ENCODE measurements at places on chromosomes 11 and 22. TPM values are rescaled to one million over a fixed set of nuclear protein-coding genes. Genes with fewer than 3 reads are reported as not detected.

GRCh38 chr11:102614485-102614884, 10.6 kb downstream of the MMP20 start:
- no peak overlapping the region for H3K4me3 ChIP-seq
- H3K36me3 ChIP-seq, result no peaks in the 10 kb centered on the region
- DNase-seq, result no peak
- H3K27ac ChIP-seq, result no peak overlapping the region
- no peaks in the 10 kb centered on the region for H3K27me3 ChIP-seq
- H3K4me1 ChIP-seq, result no peaks in the 10 kb centered on the region

GRCh38 chr11:83691451-83691950, 405.3 kb upstream of the CCDC90B start:
- H3K36me3 ChIP-seq, result no peaks in the 10 kb centered on the region
- DNase-seq, result no peak
- H3K27ac ChIP-seq, result no peak overlapping the region
- H3K4me1 ChIP-seq, result peaks cover 27% of the 10 kb centered on the region

DNA sequence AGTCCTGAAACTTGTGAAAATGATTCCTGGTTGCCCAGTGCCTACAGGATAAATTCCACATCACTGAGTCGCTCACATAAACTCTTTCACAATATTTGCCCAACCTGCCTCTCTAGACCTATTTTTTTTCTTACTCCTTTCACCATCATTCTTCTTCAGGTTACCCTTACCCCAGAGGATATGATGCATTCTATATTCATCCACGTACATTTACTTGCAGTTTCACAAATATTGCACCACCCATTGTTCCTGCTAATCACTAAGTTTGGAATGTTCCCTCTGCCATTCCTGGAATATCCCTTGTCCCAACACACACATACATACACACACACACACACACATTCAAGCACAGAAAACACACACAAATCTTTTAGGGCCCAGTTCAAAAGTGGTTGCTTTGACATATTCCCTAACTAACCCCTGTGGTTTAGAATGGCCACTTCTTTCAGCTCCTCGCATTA, 379.5 kb downstream of the ETS1 start:
- no peaks in the 10 kb centered on the region for H3K27me3 ChIP-seq
- H3K4me3 ChIP-seq, result no peak overlapping the region
- no peak for DNase-seq
- H3K27ac ChIP-seq, result no peak overlapping the region
- H3K36me3 ChIP-seq, result no peaks in the 10 kb centered on the region
- peaks cover 10% of the 10 kb centered on the region for H3K4me1 ChIP-seq

DNA sequence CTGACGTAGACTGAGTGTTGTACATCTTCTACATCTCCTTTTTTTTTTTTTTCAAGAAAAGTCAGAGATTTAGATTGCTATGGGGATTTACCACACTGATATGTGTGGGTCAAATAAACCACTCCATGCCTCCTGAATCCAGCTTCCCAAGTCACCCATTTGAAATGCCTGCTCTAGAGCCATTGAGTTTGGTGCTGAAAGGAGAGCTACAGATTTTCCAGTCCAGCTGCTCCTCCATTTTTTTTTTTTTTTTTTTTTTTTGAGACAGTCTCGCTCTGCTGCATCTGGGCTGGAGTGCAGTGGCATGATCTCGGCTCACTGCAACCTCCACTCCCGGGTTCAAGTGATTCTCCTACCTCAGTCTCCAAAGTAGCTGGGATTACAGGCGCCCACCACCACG, 115.2 kb upstream of the TIMP3 start:
- no peaks in the 10 kb centered on the region for H3K4me1 ChIP-seq
- H3K27ac ChIP-seq, result no peak overlapping the region
- DNase-seq, result no peak
- no peak overlapping the region for H3K4me3 ChIP-seq
- H3K36me3 ChIP-seq, result no peaks in the 10 kb centered on the region

DNA sequence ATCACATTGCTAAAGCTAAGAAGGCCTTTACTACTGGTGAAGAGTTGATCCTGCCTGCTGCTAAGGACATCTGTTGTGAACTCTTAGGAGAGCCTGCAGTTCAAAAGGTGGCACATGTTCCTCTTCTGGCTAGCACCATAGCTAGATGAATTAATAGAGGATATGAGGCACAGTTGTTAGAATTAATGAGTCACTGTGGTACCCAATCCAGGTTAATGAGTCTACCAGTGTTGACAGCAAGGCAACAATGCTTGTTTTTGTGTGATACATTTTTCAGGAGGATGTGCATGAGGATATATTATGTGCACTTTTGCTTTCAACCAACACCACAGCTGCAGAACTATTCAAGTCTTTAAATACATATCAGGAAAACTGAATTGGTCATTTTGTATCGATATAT, 12.0 kb downstream of the C11orf58 start:
- H3K4me1 ChIP-seq, result peaks cover 7% of the 10 kb centered on the region
- no peak overlapping the region for H3K27ac ChIP-seq
- H3K4me3 ChIP-seq, result no peak overlapping the region
- DNase-seq, result no peak
- H3K27me3 ChIP-seq, result no peaks in the 10 kb centered on the region

- no peak overlapping the region for H3K4me3 ChIP-seq
- H3K27me3 ChIP-seq, result no peaks in the 10 kb centered on the region
- H3K4me1 ChIP-seq, result no peaks in the 10 kb centered on the region
- H3K27ac ChIP-seq, result no peak overlapping the region
- no peak for DNase-seq
These were observed 81.3 kb upstream of the SYT9 start for GRCh38 chr11:7170431-7170830.

The CD248 gene
- total RNA-seq, result 45.2 TPM

DNA sequence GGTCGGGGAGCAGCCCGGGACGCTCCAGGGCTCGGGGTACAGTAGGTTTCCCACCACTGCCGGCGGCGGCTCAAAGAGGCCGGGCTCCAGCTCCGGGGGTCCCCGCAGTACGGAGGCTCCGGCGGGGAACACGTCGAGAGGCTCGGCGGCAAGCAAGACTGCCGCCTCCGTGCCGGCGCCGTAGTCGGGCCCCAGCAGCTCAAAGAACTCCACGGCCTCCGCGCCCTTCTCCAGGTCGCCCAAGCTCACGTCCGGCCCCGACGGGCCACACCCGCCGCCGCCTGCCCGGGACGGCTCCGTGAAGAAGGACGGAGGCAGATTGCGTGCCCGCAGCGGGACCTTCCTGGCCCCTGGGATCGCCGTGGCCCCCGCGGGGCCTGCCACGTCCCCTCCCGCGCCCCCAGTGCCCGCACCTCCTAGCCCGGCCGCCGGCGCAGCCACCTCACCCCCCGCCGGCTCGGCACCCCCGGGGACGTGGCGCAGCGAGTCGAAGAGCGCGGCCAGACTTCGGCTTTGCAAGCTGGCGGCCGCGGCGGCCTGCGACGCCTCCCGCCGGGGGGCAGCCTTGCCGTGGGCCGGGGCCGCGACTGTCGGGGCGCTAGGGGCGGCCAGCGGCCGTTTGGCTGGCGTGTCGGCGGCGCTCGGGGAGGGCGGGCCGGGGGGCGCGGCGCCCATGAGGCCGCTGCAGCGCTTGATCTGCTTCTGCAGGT, 775 bp downstream of the FAM181B start:
- peaks cover 7% of the 10 kb centered on the region for H3K4me1 ChIP-seq
- no peaks in the 10 kb centered on the region for H3K27me3 ChIP-seq
- H3K4me3 ChIP-seq, result peak overlapping the region; percentile 79
- H3K27ac ChIP-seq, result peak overlapping the region; percentile 66
- DNase-seq, result no peak
- H3K36me3 ChIP-seq, result no peaks in the 10 kb centered on the region

- H3K4me1 ChIP-seq, result peaks cover 55% of the 10 kb centered on the region
- DNase-seq, result no peak
- peak within 1 kb of the TSS; percentile 95 for H3K27ac ChIP-seq
- H3K36me3 ChIP-seq, result no peaks in the 10 kb centered on the region
- H3K27me3 ChIP-seq, result no peaks in the 10 kb centered on the region
These were observed at the start of gene TIMP3 for GRCh38 chr22:32801537-32802236. Gene TIMP3 (plus strand): TSS chr22:32801705. CDS start chr22:32802002, 297 bp downstream.

The DAGLA gene
- 1.5 TPM for total RNA-seq

- no peaks in the 10 kb centered on the region for H3K4me1 ChIP-seq
- H3K36me3 ChIP-seq, result no peaks in the 10 kb centered on the region
- no peaks in the 10 kb centered on the region for H3K27me3 ChIP-seq
- no peak for DNase-seq
- no peak overlapping the region for H3K4me3 ChIP-seq
These were observed 22.5 kb downstream of the TP53I11 start for GRCh38 chr11:44928144-44928543.

DNA sequence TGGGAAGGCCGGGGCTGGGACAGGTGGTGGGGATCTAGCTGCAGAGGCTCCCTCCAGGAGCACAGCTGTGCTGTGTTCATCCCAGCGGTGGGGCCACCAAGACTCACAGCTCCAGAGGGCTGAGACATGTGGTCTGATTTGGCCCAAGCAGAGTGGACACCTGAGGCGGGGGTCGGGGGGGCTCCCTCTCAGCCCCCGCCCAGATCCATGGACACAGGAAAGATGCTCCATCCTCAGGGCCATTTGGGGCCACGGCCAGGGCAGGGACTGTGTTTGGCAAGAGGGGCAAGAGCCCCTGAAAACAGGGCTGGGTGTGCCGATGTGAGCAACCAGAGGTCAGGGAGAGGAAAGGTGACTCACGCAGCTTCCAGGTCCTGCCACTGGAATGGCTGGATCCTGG, 219.4 kb downstream of the BRD1 start:
- H3K4me3 ChIP-seq, result no peak overlapping the region
- no peak for DNase-seq
- H3K27ac ChIP-seq, result no peak overlapping the region
- no peaks in the 10 kb centered on the region for H3K36me3 ChIP-seq
- H3K4me1 ChIP-seq, result no peaks in the 10 kb centered on the region

GRCh38 chr11:72935700-72936099, 121.5 kb downstream of the ATG16L2 start:
- H3K27me3 ChIP-seq, result no peaks in the 10 kb centered on the region
- DNase-seq, result no peak
- no peaks in the 10 kb centered on the region for H3K4me1 ChIP-seq
- no peaks in the 10 kb centered on the region for H3K36me3 ChIP-seq
- no peak overlapping the region for H3K27ac ChIP-seq

The PGR gene
- 34.4 TPM for total RNA-seq

DNA sequence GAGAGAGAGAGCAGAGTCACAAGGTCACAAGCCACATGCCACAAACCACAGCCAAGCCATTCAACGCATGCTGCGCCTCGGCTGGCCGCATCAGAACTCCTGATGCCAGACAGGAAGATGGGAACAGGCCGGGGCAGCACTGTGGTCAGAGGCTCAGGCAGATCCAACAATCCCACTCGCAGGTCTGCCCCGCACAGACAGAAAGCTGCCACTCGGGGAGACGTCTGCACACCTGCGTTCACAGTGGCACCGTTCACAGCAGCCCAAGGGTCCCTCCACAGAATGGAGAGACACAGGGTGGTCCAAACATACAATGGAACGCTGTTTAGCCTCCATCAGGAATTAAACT, 408.8 kb downstream of the CTTN start:
- H3K4me3 ChIP-seq, result no peak overlapping the region
- H3K27ac ChIP-seq, result no peak overlapping the region

DNA sequence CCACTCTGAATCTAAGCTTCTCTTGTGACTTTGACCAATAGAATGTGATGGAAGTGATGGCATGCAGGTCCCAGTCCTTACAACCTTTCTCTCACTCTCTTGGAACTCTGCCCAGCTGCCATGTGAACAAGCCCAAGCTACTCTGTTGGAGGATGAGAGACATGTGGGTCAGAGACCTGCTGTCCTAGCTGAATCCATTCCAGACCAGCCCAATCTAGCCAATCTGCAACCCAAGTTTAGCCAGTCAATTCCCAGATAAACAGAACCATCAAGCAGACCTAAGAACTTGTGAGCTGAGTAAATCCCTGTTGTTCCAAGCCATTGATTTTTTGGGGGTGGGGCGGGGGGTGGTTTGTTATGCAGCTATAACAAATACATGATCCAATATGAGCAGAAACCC, 69.2 kb upstream of the GRK3 start:
- H3K4me1 ChIP-seq, result no peaks in the 10 kb centered on the region
- no peak overlapping the region for H3K27ac ChIP-seq

DNA sequence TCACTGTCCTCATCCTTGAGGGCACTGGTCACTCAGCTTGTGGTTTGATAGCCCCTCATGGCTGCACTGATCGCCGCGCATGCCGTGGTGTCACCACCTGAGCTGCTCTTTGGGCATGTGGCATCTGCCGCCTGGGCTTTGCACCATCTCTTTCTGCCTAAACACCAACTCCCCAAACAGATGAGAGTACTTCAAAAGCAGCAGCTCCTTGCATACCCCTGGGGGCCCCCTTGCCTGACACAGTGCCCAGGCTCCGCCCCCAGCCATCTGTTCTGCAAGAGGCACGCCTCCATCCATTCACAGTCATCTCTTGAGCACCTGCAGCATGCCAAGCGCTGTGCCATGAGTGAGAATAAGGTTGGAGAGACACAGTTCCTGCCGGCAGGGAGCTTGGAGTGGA, 104.5 kb upstream of the B3GAT1 start:
- H3K27ac ChIP-seq, result no peak overlapping the region
- H3K4me1 ChIP-seq, result no peaks in the 10 kb centered on the region
- no peak overlapping the region for H3K4me3 ChIP-seq
- no peaks in the 10 kb centered on the region for H3K27me3 ChIP-seq

GRCh38 chr11:74288911-74289310, 22.5 kb downstream of the P4HA3 start:
- peaks cover 4% of the 10 kb centered on the region for H3K4me1 ChIP-seq
- DNase-seq, result no peak
- no peaks in the 10 kb centered on the region for H3K36me3 ChIP-seq

The FAT3 gene
- total RNA-seq, result 9.6 TPM

DNA sequence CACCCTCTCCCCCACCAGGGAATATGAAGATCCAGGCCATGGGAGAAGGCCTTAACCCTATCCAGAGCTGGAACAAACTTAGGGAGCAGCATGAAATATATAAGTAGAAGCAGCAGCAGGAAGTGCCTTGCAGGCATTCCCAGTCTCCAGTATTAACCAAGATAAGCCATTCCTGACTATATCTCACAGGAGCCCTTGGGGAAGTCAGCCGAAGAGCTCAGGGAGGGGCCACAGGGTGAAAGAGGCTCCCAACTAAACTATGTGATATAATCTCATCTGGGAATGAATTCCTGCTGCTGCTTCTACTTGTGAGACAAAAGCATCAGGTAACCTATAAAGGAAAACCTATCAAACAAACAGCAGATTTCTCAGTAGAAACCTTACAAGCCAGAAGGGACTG, 36.1 kb upstream of the GUCY1A2 start:
- no peaks in the 10 kb centered on the region for H3K36me3 ChIP-seq
- no peaks in the 10 kb centered on the region for H3K27me3 ChIP-seq
- DNase-seq, result no peak
- no peak overlapping the region for H3K27ac ChIP-seq
- H3K4me1 ChIP-seq, result no peaks in the 10 kb centered on the region

The FOLR2 gene
- 19.4 TPM for total RNA-seq

GRCh38 chr11:35029979-35030682, 108.8 kb upstream of the CD44 start:
- no peaks in the 10 kb centered on the region for H3K27me3 ChIP-seq
- peaks cover 20% of the 10 kb centered on the region for H3K4me1 ChIP-seq

The PARVA gene
- total RNA-seq, result 51.1 TPM

GRCh38 chr11:60477035-60477445, 15.5 kb upstream of the MS4A12 start:
- H3K4me3 ChIP-seq, result no peak overlapping the region
- H3K36me3 ChIP-seq, result no peaks in the 10 kb centered on the region
- H3K4me1 ChIP-seq, result no peaks in the 10 kb centered on the region
- DNase-seq, result no peak
- no peaks in the 10 kb centered on the region for H3K27me3 ChIP-seq

The DKK3 gene
- 110 TPM for total RNA-seq

- H3K4me1 ChIP-seq, result peaks cover 20% of the 10 kb centered on the region
- no peaks in the 10 kb centered on the region for H3K36me3 ChIP-seq
- no peak overlapping the region for H3K4me3 ChIP-seq
- no peak for DNase-seq
These were observed 126.9 kb downstream of the APIP start for GRCh38 chr11:34789196-34789834.

Measured in vagina (tissue), 2 donors.